ENCODE measurements at places on chromosomes 11 and 22.

- no peak for DNase-seq
Measured at GRCh38 chr11:57427727-57428082, 784 bp upstream of the SLC43A3 start.

- no peak for DNase-seq
Measured at GRCh38 chr22:26322179-26322905, 106.7 kb upstream of the ASPHD2 start.

- no peak for DNase-seq
Measured at GRCh38 chr22:50710221-50710620, 27.8 kb upstream of the ACR start.

GRCh38 chr11:132674151-132674550, 858.1 kb downstream of the OPCML start:
- DNase-seq, result no peak

DNA sequence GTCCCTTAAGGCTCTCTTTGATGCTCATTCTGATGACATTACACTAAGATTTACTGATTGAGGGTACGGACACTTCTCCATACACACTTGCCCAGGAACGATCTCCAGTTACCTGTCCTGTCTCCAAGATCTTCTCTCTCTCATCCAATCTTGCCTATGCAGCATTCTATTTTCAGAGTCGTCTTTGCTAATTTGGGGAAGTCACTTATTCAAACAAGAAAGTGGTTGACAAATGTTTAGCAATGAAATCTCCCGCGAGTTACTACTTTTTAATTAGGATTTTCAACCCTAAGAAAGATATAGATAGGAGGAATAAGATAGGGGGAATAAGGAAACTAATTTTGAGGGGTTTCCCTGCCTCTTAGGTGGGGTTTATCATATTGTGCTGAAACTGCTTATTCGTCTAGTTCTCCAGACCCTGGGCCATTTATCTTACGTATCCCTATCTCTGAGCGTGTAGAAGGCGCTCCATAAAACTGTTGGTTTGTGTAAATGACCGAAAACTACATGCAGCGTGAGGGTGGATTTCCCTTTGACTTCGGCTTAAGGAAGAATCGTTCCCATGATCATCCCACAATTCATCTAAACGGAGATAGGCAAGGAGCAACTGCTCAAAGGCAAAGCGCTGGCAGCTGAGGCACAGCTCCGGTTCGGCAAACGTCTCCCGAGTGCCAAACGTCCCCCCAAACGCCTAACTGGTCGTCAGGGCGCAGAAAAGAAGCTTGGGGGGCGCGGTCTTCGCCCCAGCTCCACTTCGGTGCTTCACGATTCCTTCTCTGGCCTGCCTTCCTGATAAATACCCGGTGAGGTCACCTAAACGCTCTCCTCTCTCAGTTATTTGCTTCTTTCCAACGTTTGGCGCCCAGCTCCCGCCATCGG, 804 bp downstream of the APIP start:
- no peak for DNase-seq

GRCh38 chr11:34640050-34640923, 19.4 kb downstream of the EHF start:
- DNase-seq, result no peak
